ENCODE measurements at places on chromosomes 4 and X.

- no peak for DNase-seq
Measured at GRCh38 chrX:17994429-17994828, 133.3 kb upstream of the RAI2 start.

- DNase-seq: no peak
Measured at GRCh38 chr4:177802661-177803060, 360.4 kb upstream of the AGA start.

GRCh38 chrX:47316276-47317025 is 53.9 kb upstream of the ZNF157 start:
- DNase-seq: no peak

DNA sequence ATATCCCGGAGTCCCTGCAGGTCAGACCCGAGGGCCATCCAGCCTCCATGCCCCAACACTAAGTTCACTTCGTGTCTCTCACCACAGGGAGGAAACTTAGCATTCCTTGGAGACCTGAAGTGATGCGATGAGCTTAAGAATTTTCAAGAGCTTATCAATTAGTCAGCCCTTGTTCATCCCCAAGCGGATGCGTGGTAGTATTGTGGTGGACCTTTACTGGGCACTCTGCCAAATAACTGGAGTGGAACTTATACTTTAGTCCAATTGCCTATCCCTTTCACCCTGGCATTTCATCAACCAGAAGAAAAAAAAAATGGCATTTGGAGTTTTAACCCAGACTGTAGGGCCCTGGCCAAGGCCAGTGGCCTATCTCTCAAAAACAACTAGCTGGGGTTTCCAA is 137.1 kb downstream of the RELL1 start:
- DNase-seq: no peak

GRCh38 chr4:177041356-177041755 is 248.6 kb upstream of the VEGFC start:
- no peak for DNase-seq
